LHCN-M2 (cell line): ENCODE measurements at places on chromosomes 12 and 14. TPM values are rescaled to one million over a fixed set of nuclear protein-coding genes. Genes with fewer than 3 reads are reported as not detected.

DNA sequence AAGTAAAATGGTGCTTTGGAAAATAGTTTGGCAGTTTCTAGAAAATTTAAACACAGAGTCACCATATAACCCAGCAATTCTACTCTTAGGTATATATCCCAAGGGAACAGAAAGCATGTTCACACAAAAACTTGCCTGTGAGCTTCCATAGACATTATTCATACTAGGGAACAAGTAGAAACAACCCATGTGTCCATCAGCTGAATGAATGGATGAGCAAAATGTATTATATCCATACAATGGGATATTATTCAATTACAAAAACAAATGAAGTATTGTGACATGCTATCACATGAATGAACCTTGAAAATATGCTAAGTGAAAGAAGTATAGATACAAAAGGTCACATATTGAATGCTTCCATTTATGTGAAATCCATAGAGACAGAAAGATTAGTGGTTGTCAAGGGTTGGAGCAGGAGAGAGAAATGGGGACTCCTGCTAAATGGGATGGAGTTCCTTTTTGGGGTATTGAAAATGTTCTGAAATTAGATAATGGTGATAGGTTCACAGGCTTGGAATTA lies 7.9 kb downstream of the SLC10A1 start:
- DNase-seq = no peak

GRCh38 chr12:6343518-6343917 lies 1.6 kb upstream of the TNFRSF1A start:
- peak; percentile 68 for DNase-seq

Gene KRT3
- not detected in 2 replicates for total RNA-seq

Gene PCED1B
- total RNA-seq = 0.64 and 0.80 TPM in 2 replicates

DNA sequence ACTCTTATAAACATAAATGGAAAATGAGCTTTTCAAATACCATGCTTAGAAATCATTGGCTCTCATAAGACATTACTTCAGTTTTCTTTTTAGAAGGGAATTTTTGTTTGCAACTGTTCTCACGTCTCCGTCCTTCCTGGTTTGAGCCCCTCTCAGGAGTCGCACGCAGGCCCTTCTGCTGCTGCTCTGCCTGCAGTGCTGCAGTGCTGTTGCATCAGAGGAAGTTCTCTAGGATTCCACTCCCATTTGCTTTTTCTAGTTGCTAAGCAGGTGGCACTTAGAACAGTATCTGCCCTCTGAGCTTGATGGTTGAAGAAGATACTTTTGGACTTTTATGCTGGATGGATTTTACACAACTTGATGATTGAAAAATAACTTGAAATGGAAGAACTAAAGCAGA lies 70.8 kb downstream of the SCN8A start:
- no peak for DNase-seq

GRCh38 chr14:94977016-94977415 lies 180.3 kb downstream of the DICER1 start:
- DNase-seq = no peak

Gene PITPNM2
- total RNA-seq = 2.7 and 4.4 TPM in 2 replicates

DNA sequence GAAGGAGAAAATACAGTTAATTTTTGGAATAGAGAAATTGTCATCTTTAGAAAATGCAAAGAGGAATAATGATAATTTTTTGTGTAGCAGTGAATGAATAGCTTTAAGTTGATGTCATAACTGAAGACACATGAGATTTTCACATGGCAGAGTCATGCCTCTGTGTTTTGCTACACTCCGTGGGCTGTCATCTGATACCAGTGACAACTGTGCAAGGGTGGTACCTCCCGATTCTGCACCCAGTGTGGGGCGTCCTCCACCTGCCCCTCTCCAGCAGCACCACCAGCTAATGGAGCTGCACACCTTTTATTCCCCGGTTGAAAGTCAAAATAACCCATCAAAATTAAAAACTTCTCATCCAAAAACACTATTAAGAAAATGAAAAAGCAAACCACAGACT lies 47.2 kb downstream of the ANKRD9 start:
- no peak for DNase-seq

- no peak for DNase-seq
Observed at GRCh38 chr14:99734406-99735051, 50.4 kb downstream of the CYP46A1 start.

GRCh38 chr14:59251811-59252771 lies 63.6 kb downstream of the DAAM1 start:
- DNase-seq = peak; percentile 54

Gene SOAT2
- total RNA-seq = not detected in 2 replicates

Gene KLRD1
- total RNA-seq = not detected in 2 replicates

DNA sequence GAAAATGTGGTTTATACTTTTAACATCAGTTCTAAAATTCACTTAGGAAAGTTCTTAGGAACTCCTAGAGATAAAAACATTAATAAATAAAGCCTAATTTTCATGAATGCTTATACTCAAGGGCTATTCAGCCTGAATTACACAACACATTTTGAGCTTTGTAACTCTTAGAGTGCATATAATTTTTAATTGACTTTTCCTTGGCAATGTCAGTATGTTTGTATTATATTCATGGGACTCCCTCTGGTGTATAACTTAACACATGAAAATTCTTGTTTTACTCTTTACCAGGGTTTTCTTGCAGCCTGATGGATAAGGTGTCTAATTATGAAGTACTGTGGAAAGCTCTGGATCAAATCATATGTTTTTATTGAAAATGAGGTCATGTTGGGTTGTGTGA lies 150.6 kb upstream of the HMGA2 start:
- peak; percentile 66 for DNase-seq

DNA sequence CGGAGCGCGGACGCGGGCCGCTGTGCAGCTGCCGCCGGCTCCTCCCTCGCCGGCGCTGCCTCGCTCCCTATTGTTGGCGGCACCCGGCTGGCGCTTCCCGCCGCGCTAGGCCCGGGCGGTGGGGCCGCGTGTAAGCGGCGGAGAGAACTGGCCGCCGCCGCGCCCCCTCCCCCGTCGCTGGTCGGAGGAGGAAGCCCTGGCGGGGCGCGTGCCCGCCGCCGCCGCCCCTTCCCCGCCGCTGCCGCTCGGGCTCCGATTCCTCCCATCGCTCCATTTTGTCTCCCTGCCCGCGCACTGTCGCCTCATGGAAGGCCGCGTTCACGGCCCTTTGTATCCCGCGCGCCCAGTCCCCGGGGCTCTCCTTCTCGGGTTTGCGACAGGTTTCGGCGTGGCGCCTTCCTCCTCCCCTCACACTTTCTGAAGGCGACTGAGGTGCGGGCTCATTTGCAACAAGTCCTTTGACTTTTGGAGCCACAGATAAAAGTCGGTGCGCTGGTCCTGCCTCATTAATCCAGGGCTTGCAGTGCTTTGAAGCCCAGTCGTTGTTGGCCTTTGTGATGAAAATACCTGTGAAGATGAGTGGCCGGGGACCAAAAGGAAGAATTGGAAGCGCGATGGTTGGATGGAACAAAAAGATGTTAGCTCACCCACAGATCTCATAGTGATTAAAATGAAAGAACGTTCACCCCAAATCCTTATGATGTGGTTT lies 707 bp downstream of the CPSF6 start:
- peak; percentile 28 for DNase-seq

- DNase-seq = no peak
Observed at GRCh38 chr12:57037264-57037663, 12.7 kb downstream of the MYO1A start.

Gene C12orf56
- total RNA-seq = 0.11 and 1.1 TPM in 2 replicates

Gene TSPAN19
- 0.06 TPM in 2 replicates for total RNA-seq

Gene TRPV4
- 0.34 TPM in 1 of 2 replicates, not detected in the other for total RNA-seq

GRCh38 chr12:69616025-69616424 lies 5.3 kb upstream of the LRRC10 start:
- no peak for DNase-seq

DNA sequence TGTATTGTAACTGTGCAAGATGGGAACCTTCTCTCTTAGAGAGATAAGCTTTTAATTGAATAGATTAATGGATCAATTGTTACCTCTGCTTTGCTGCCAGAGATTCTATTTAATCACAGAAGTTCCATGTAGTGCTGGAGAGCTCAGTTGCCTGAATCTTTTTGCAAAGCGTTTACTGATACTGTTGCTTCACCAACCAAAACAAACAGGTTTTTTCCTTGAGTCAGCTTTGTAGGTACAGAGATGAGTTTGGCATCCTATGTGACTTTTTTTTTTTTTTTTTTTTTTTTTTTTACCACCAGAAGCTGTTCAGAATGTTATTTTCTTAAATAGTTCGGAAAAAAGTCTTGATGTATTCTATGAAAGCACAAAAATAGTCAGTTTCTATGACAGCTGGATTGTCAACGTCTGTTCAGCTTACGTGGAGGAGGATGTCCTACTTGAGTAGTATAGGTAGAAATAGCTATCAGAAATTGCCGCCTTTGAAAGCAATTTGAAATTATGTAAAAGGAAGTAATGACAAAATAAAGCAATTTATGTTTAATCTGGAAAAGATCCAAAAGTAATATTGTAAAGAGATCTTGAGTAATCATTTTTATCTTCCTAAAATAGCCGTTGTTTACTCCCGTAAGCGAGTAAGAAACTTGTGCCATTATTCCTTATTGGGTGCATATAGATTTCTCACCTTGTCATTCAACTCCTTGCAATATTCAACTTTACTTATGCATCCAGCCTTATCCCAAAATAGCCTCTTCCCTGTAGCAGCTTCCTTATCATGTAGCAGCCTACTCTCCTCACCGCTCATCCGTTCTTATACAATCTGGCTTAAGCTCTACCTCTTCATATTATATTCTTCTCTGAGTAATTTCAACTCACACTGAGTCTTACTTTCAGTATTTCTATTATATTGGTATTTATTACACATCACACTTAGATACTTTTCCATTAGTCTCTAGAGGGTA lies 5.2 kb downstream of the LRRK2 start:
- DNase-seq = no peak

- no peak for DNase-seq
Observed at GRCh38 chr12:108805136-108805535, 52.2 kb downstream of the SSH1 start.

Gene ZFHX2
- total RNA-seq = 0.29 and 0.32 TPM in 2 replicates

GRCh38 chr12:33514893-33515292 lies 75.3 kb upstream of the SYT10 start:
- peak; percentile 24 for DNase-seq

- peak; percentile 64 for DNase-seq
Observed at GRCh38 chr12:124026755-124027745, 54.0 kb downstream of the ZNF664 start.

DNA sequence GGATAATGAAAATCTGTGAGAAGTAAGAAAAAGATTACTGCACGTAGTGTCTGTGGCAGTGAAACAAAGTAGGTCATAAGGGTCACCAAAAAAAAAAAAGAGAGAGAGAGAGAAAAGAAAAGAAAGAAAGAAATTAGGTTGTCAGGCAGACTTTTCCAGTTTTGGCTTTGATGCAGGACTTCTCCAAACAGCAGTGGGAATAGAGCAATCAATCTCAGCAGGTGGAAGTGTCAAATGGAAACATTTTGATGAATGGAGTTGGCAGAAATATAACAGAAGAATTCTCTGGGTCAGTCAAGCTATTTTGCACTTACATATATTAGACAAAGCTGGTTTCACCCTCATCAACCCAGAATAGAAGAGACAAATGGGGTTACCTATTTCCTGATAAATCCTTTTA lies 745.8 kb downstream of the SLC6A15 start:
- DNase-seq = no peak

GRCh38 chr14:96409701-96410100 lies 17.8 kb downstream of the AK7 start:
- DNase-seq = peak; percentile 14

- DNase-seq = no peak
Observed at GRCh38 chr12:106205208-106206069, 42.4 kb downstream of the CKAP4 start.
